EL (cell line): ENCODE measurements at places on chromosomes 16 and 17.
A peak's percentile ranks its signal among the peaks of the same experiment; 100 is the strongest.

GRCh38 chr17:8163978-8164814, 1.4 kb upstream of the VAMP2 start:
- DNase-seq, result peak; percentile 59

GRCh38 chr17:79985943-79986391, 49.7 kb downstream of the TBC1D16 start:
- DNase-seq, result no peak

- no peak for DNase-seq
Observed at GRCh38 chr17:68640242-68640989, 39.2 kb upstream of the FAM20A start.

DNA sequence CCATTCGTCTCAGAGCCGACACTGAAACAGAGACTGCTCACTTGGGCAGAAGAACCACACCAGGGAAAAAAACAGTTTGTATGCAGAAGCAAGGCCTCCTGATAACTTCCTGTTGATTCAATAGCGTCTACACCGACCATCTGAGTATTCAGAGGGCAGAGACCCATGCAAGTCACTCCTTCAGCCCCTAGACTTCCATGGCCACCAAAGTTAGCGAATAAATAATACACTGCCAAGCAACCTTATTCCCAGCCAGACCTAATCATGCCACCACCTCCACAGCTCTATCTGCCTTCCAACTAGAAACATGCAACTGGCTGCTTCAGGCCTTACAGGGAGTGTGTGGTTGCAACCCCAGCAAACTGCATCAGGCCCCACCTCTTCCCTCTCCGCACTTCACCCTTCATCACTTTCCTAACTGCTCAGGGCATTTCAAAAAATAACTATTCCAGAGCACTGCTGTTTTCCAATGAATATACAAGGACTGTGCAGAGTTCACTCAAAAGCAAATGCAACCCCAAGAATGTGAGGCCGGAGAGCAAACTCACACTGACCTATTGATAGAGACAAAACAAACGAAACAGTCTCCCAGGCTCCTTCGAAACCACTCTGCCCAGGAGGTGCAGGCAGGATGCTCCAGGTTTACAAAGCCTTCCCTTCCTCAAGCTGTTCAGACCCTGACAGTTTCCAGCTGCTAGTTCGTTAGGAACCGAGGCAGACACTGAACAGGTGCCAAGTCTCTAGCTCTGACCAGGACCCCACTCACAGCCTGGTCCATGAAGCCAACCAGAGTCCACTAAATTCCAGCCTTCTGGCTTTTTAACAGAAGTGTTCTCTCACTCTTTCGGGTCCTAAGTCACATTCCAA, 3.6 kb downstream of the USP7 start:
- peak; percentile 14 for DNase-seq
